ENCODE measurements at places on chromosomes 7 and 10. TPM values are rescaled to one million over a fixed set of nuclear protein-coding genes. Genes with fewer than 3 reads are reported as not detected.

GRCh38 chr10:93591065-93591808 lies 9.8 kb downstream of the RBP4 start:
- DNase-seq, result no peak

GRCh38 chr7:425794-426188 lies 93.9 kb downstream of the PDGFA start:
- DNase-seq, result no peak

DNA sequence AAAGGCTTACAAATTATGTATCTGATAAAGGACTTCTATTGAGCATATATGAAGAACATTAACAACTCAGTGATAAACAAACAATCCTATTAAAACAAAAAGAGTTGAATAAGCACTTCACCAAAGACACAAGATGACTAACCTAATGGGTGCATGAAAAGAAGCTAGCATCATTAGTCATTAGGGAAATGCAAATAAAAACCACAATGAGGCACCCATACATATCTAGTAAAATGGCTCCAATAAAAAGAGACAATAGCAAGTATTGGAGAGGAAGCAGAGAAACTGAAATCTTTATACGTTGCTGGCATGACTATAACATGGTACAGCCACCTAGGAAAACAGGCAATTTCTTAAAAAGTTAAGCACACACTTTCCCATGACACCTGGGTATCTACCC lies 77.6 kb upstream of the ZMIZ1 start:
- no peak for DNase-seq

DNA sequence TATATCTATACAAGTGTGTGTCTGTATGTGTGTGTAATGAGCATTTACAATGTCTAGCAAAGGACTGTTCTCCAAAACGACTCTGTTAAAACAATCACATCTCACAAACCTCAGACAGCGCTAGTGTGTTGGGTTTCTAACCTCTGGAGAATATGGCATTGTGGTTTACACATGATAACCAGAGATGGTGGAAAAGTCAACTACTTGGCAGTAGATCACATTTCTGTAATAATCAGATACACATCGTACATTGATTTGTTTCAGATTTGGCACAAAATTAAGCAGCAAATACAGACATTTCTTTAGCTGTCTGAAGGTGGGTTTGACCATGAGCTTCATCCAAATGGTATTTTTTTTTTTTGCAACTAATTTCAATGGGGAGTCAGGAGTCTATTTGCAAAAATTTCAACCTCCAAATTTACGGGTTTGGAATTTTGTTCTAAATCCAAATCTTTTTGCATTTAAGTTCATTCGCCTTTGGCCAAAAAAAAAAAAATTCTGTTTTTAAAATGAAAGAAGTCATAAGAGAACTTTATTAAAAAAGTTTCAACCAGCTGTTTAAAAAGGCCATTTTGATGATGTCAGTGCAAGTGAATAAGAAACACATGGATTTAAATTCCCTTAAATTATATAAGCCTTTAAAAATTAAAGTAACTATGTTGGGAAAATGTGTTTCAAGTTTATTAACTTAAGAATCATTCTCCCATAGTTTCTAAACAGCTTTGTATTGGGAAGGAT lies 127.8 kb downstream of the TMEM26 start:
- no peak for DNase-seq

- no peak for DNase-seq
These were observed 149.6 kb downstream of the ADK start for GRCh38 chr10:74300666-74301065.

Gene RINT1
- 9.0 TPM for total RNA-seq

Gene CYP26C1
- not detected for total RNA-seq

Gene GPR85
- 7.1 TPM for total RNA-seq

All from SJSA1 (cell line).